ENCODE measurements at places on chromosomes 16 and 17.

DNA sequence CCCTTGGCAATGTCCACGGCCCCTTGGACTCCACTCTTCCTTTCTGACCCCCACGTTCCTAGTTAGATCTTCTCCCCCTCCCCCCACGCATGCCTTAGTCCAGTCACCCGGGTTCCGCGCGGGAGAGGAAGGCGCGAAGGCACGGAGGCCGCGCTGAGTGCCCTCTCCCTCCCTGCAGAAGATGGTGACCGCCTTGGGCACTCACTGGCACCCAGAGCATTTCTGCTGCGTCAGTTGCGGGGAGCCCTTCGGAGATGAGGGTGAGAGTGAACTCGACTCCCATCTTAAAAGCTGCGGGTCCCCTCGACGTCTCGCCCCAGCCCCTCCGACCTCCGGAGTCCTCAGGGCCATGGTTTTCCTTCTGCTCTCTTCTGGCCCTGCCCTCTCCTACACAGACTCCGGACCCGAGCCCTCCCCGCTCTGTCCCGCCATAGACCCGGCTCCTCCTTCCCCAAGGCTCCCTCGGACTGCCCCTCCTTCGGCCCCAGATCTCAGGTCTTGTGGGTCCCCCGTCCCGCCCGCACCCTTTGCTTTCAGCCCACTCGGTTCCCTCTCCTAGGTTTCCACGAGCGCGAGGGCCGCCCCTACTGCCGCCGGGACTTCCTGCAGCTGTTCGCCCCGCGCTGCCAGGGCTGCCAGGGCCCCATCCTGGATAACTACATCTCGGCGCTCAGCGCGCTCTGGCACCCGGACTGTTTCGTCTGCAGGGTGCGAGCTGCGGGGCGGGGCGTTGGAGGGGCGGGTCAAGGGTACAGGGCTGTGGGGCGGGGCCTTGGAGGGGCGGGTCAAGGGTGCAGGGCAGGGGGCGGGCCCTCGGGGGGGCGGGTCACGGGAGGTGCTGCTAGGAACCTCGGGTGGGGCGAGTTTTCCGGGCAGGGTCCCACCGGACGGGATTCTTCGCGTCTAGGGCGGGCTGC, 4.6 kb downstream of the TGFB1I1 start:
- DNase-seq: no peak

DNA sequence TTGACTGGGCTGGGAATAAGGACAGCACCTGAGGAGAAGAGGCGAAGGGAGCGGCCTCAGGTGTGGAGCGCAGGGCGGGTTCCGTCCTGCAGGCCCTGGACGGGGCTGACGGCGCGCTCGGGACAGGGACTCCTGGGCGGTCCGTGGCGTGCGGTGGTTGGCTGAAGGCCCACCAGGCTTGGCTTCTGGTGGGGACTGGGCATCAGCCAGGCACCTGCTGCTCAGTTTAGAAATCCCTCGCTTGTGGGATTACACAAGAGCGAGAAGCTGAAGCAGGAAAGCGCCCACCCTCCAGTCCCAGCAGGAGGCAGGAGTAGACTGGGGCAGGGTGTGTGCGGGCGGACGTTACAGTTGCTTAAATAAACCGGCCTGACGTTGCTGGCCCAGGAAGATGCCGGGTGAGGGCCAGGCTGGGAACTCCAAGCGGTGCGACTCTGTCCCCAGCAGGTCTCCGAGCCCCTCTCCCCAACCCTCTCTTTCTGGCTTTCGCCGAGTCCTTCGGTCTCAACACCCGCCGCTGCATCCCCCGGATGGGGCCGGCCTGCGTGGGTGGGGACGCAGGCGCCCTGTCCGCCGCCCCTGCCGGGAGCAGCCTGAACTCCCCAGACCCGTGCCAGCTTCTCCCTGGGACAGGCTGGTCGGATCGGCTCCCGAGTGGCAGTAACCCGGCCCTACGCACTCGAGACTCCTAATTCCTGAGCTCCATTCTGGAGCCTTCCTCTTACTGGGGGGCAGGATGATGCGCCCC, 639 bp downstream of the MIF4GD start:
- peak; percentile 73 for DNase-seq

- no peak for DNase-seq
Measured at GRCh38 chr16:72029567-72030271, 21.2 kb downstream of the DHODH start.

- peak; percentile 17 for DNase-seq
Measured at GRCh38 chr17:70808596-70808995, 639.3 kb downstream of the KCNJ2 start.

DNA sequence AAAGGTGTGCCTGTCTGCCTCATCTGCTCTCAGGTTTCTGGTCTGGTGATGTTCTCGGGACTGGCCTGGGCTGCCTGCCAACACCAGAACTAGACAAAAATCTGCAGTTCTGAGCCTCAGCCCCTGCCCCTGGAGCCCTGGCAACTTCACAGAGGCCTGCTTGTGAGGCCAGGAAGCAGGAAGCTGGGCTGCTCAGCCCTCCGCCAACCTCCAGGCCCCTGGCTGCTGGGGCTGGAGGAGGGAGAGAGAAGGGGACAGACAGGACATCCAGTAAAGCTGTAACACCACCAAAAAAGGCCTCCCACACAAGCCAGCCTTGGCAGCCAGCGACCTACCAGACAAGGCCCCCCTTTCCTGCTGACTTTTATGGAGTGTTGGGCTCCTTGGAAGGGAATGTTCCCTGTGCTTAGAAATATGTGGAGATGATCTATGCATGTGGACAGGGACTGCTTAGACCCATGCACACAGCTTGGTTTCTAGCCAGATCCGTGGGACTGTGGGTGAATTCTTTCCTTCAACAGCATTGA, 157.6 kb downstream of the XYLT1 start:
- no peak for DNase-seq

DNA sequence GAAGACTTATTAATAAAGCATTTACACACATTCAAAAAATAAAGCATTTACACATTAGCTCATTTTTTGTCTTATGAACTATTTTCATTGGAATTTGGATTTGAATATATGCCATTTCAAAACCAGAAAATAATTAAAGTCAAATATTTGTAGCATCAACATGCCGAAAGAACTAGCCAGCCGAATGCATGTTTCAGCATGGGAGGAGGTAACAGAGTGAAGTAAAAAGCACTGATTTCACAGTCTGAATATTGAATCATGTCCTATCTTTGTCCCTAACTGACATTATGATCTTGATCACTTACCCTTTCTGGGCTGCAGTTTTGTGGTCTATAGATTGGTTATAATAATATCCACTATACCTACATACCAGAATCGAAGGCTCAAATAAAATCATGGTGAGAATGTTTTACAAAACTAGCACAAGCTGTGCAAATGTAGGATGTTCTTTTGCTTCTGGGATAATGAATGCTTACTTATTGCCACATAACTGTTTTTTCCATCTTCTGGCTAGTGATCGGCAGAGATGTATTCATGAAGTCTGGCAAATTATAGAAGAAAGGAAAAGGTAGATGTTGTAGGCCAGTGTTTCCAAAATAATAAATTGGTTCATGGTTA, 84.7 kb downstream of the TUBD1 start:
- DNase-seq: no peak

- no peak for DNase-seq
Measured at GRCh38 chr17:80017226-80018010, 18.3 kb downstream of the TBC1D16 start.

DNA sequence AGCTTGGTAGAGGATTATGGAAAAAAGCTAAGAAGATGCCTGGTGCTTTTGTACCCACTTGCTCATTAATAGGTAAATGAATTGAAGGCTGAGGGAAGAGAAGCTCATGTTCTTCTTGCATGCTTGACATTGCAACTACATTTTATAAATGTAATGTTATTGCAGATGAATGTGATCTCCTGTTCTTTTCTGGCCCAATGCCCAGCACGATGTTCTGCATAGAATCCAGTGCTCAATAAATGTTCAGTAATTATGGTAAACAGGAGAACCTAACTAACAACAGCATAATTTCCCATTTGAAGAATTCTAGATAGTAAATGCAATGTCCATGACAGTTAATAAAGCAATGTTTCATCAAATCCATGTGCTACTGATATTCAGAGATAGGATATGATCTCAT, 638.2 kb upstream of the SOX9 start:
- no peak for DNase-seq

DNA sequence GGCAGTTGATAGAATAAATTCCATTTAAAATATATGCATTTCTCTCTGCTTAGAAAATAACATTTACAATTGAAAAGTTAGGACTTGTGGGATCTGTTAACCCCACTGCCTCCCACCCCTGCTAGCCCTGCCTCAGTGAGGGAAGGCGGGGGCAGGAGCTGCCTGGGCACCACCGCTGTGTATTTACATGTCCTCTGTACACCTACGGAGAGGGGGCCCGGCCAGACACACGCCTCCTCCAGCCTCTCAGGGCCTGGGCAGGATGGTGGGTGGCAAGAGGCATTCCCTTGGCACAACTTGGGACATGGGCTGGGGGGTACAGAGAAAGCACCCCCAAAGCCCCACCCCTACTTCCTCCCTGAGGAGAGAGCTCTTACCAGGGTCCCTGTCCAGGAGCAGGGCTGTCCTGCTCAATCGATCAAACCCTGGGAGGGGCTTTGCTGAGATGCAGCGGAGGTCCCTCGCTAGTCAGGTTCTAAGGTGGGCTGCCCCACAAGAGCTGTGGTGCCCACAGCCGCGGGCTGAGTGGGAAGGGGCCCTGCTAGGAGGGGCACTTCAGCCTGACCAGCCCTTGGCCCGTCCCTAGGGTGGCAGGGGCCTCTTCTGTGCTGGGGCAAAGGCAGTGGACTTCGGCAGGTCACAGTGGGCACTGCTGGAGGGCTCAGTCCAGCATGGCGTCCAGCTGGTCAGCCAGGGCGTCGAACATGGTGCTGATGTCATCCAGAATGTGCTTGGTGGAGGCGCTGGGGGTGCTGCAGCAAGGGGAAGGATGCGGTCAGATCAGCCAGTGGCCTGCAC, 14.7 kb downstream of the CASKIN2 start:
- DNase-seq: no peak

GRCh38 chr17:35548208-35548810, 10.8 kb upstream of the SLFN12L start:
- DNase-seq: no peak

- no peak for DNase-seq
Measured at GRCh38 chr16:88448461-88449266, 4.4 kb upstream of the ZFPM1 start.

DNA sequence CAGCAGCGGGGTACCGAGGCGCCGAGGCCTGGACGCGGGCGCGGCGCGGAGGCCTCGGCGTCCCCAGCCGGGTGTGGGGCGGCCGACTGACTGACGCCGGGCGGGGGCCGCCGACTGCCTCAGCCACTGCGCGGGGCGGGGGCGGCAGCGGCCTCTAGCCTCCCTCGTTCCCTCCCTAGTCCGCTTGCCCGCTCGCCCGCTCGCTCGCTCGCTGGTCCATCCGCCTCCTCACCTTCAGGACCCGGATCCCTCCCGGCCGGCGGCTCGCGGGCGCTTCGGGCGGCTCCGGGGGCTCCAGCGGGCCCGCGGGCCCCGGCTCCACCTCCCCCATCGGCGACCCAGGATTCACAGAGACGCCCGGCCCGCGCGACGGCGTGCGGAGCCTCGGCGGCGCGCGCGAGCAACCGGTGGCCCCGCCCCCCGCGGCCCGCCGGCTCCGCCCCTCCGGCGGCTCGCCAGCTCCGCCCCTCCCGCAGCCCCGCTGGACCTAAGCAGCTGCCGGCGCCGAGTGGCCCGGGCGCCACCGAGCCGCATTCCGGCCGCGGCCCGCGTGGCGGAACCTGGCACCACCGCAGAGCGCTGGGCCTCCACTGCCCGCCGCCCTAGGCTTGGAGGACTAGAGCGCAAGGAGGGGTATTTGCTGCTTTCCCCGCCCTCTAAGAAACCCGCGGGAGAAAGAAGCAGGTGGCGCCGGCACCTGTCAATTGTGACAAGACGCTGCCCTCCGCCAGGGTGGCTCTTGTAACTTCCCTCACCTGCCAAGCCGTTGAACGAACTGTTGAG, 773 bp downstream of the PHLPP2 start:
- peak; percentile 67 for DNase-seq

- DNase-seq: no peak
Measured at GRCh38 chr16:11717811-11718210, 24.8 kb downstream of the TXNDC11 start.

- DNase-seq: no peak
Measured at GRCh38 chr17:62008294-62008693, 56.8 kb downstream of the MED13 start.

DNA sequence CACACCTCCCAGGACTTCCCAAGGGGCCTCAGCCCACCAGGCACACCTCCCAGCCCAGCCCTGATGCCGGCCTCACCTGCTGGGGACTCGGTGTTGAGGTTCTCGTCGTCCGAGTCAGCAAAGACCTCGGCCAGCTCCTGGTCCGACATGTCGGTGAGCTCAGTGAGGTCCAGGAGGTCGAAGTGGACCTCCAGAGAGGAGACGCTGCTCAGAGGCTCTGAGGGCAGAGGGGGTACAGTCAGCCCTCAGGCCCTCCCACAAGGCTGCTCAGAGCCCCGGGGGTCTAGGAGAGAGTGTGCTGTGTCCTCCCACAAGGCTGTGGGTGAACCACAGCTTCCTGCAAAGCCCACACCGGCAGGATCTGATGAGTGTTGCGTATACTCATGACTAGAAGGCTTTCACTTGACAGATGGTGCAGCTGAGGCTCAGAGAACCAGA, 10.5 kb downstream of the DBNDD1 start:
- no peak for DNase-seq

DNA sequence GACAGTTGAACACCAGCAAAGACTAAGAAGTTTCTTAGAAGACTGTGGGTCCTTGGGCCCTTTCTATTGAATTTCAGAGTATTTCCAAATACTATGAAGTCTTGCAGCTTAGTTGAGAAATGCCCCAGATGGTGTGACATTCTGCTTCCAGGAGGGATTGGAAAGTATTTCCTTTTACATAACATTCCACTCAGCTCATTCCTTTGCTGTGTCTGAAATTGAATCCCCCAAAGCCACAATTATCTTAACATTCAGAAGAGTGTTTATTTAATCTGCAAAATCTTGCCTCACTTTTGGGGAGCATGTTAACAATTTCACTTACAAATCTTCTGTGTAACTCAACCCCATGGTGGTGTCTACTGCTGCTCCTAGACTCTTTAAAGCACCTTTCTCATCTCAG, 307.7 kb downstream of the WWOX start:
- no peak for DNase-seq

GRCh38 chr16:49914657-49915056, 58.7 kb upstream of the ZNF423 start:
- no peak for DNase-seq

- DNase-seq: no peak
Measured at GRCh38 chr17:38402897-38403296, 25.4 kb upstream of the ARHGAP23 start.

DNA sequence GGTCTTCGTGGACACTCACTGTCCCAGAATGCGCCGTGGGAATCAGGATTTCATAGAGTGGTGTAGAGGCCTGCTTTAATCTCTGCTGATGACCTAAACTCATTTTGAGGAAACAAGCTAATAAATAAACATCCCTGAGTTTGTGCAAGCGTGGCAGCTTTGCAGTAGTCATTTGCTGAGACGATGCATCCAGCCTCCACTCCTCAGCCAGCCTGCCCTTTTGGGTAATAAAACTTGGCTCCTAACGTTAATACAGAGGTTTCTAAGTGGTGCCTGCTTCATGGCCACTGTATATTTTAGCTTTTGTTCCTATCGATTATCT, 1.3 kb downstream of the DGKE start:
- no peak for DNase-seq

GRCh38 chr17:36011201-36011600, 6.6 kb downstream of the CCL23 start:
- DNase-seq: no peak

Measured in SW 1271 (cell line).